ENCODE measurements at places on chromosomes 2 and 18.
A peak's percentile ranks its signal among the peaks of the same experiment; 100 is the strongest.

GRCh38 chr2:12501469-12502158, 215.1 kb upstream of the TRIB2 start:
- DNase-seq: no peak

GRCh38 chr2:98696200-98696599, 34.7 kb downstream of the MGAT4A start:
- no peak for DNase-seq

- no peak for DNase-seq
Measured at GRCh38 chr2:100394111-100394641, 23.3 kb downstream of the CHST10 start.

- DNase-seq: no peak
Measured at GRCh38 chr2:9168821-9169221, 37.8 kb upstream of the ASAP2 start.

DNA sequence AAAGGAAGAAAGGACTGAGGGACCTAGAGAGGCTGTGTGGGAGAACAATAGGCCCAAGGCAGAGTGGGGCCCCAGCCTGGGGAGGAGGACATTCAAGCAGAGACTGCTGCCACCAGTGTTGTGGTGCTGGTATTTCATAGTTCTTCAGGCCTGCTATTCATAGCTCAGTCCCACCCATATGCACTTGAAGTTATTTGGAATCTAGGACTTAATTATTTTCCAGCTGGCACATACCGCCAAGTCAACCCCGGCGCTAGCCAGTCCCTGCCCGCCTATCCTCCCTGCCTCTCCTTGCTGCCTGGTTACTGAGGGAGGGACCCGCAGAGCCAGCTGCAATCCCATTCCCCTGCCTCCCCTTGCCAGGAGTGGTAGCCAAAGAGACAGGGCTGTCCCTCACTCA, 141.2 kb downstream of the CABLES1 start:
- DNase-seq: no peak

DNA sequence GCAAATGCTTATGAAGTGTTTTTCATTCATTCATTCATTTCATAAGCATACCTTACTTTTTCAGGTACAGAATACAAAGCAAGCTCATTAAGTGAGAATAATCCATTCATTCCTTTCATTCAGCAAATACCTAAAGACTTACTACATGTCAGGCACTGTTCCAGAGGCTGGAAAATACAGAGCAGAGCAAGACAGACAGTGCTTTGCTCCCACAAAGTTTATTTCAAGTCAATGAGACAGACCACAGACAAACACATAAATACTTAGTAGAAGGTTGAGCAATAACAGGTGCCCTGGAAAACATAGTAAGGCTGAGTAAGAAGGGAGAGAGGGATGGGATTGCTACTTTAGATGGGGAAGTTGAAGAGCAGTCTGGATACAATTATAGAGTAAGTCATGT, 309.8 kb downstream of the C1D start:
- peak; percentile 85 for DNase-seq

DNA sequence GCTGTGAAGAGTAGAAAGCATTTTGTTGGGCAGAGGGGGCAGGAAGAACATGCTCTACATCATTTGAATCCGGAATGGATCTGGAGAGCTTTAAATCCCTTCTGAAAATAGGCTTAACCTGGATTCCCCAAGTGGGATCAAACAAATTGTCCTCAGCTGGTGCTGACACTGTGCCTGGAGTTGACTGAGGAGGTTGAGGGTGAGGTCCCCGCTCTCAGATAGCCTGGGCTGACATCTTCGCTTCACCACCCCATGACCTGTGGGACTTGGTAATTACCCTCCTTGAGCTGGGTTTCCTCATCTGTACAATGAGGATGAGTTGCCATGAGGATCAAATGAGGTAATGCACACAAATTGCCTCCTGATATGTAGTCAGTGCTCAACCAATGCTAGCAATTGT, 117.8 kb upstream of the SMAD2 start:
- DNase-seq: no peak

- no peak for DNase-seq
Measured at GRCh38 chr2:110724820-110725219, 7.6 kb upstream of the ACOXL start.

GRCh38 chr2:105180491-105180972, 61.0 kb upstream of the GPR45 start:
- DNase-seq: no peak

DNA sequence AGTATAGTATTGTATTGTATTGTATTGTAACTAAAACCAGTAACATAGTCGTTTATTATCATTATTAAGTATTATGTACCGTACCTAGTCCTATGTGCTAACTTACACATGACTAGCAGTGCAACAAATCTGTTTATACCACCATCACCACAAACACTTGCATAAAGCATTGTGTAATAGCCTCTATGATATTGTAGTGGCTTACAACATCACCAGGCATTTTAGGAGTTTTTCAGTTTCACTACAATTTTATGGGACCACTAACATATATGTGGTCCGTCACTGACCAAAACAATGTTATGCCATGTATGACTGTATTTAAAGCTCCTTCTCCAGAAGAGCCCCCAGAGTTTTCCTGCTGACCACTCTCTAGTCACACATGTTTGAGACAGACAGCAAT, 306.2 kb downstream of the SETBP1 start:
- peak; percentile 28 for DNase-seq

GRCh38 chr2:1588978-1589621, 155.2 kb downstream of the PXDN start:
- peak; percentile 57 for DNase-seq

DNA sequence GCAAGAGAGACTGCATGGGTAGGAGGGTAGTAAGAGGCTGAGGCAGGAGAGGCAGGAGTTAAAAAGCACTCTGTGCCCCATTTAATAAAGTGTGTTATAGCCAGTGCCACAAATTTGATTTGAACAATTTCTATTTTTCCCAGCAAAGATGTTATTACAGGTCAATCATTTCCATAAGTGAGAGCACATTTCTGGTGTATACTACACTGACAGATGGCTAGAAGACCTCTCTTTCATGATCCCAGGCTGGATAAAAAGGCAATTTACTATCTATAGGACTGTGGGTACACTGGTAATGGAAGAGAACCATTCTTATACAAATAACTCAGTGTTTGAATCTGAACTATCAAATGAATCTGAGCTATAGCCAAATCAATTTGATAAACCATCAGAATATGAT, 176.2 kb downstream of the FSHR start:
- no peak for DNase-seq

GRCh38 chr2:56291711-56292110, 107.9 kb downstream of the CCDC85A start:
- no peak for DNase-seq

DNA sequence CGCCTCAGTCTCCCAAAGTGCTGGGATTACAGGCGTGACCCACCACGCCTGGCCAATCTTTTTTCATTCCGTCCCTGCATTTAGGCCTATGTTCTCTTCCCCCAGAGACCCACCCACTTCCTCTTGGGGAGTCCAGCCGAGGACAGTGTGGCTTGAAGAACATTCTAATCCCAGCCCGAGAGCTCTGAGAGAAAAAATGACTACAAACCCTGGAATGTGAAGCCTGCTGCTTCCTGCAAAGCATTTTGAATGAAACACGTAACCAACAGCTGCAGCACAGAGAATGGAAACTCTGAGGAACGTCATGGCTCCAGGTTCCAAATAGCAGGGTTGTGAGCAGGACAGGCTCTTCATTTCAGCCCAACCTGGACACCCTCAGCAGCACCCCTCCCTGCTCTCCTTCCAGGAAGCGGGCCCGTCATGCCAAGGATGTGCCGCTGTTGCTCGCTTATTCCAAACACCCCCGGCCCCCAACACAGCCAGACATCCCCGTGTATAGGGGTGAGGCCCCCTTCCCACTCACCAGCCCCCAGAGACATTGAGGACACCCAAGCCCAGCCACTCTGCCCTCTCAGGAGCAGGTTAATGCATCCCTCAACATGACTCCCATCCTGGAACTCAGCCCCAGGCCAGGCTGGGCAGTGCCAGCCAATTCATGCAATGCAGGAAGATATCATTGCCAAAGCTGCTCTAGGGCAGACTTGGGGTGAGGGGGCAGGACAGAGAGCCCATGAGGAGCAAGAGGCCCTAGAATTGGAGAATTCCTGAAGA, 139.8 kb downstream of the ZFP36L2 start:
- DNase-seq: peak; percentile 100

DNA sequence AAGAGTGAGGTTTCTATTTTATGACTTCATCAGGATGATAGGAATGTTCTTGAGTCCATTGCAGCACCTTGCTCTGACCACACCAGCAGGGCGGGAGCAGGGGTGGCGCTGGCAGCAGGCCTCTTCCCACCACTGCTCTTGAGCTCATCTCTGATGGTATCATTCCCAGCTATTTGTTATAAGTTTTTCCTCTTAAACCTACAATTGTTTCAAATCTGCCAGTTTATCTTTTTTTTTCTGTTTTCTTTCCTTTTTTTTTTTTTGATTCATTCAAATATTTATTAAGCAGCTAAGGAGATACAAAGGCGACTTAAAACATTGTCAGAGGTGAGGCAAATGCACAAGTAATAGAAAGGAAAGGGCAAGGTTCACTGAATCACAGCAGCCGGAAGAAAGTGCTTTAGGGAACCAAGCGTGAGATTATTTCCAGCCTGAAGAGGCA, 28.7 kb downstream of the NIFK start:
- DNase-seq: no peak

GRCh38 chr2:119431155-119431975, at the start of gene TMEM37:
Gene TMEM37 (plus strand): TSS chr2:119431854. CDS start chr2:119431904, 50 bp downstream.
- DNase-seq: peak; percentile 65

GRCh38 chr2:54514822-54515569, 58.9 kb downstream of the SPTBN1 start:
- DNase-seq: no peak

GRCh38 chr2:194661431-194661830, 995.6 kb upstream of the SLC39A10 start:
- no peak for DNase-seq

DNA sequence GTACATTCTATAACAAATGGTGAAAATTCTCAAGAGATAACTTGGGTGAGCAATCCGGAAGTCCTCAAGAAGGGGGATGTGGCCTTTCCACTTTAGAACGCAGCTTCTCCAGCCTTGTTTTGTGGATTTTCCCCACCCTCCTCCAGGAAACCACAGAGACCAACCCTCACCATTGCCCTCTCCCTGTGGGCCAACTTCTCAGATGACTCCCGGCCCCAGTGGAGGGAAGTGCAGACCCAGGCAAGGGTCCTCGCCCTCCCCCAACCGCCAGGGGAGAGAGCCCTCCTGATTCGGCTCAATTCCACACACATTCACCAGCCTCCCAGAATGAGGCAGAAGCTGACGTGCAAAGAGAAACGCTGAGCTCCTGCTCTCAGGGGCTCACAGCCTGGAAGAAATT, 277.2 kb downstream of the EIPR1 start:
- DNase-seq: no peak

- DNase-seq: no peak
Measured at GRCh38 chr2:151465771-151466170, 56.1 kb downstream of the RIF1 start.

DNA sequence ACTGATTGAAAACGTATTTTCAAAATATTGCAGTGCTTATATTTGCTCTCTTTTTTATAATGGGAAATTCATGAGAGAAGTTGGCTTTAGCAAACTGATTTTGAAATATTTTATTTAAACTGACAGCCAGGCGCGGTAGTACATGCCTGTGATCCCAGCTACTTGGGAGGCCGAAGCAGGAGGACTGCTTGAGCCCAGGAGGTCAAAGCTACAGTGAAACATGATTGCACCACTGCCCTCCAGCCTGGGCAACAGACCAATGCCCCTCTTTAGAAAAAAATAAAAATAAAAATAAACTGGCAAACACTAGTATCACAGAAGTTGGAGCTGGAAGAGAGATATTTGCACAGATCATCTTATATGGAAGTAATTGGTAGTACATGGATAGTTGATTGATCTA, 20.7 kb downstream of the ZBTB7C start:
- DNase-seq: no peak

DNA sequence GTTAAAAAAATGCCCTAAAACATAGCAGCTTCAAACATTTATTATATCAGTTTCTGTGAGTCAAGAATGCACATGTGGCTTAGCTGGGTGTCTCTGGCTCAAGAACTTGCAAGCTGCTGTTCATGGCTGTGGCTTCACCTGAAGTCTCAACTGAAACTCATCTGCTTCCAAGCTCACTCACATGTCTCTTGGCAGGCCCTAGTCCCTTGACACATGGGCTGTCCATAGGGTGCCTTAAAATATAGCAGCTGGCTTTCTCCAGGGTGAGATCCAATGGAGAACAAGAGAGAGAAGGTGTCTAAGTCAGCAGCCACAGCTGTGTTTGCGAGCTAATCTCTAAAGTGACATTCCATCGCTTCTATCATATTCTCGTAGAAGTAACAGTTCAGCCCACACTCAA, 152.8 kb downstream of the DSEL start:
- DNase-seq: no peak

- DNase-seq: no peak
Measured at GRCh38 chr2:27118525-27119329, at the start of gene CGREF1. Gene CGREF1 (minus strand): TSS chr2:27119128. CDS start chr2:27104366, 14,762 bp downstream.

GRCh38 chr2:18754286-18754685, 164.9 kb upstream of the NT5C1B start:
- no peak for DNase-seq

DNA sequence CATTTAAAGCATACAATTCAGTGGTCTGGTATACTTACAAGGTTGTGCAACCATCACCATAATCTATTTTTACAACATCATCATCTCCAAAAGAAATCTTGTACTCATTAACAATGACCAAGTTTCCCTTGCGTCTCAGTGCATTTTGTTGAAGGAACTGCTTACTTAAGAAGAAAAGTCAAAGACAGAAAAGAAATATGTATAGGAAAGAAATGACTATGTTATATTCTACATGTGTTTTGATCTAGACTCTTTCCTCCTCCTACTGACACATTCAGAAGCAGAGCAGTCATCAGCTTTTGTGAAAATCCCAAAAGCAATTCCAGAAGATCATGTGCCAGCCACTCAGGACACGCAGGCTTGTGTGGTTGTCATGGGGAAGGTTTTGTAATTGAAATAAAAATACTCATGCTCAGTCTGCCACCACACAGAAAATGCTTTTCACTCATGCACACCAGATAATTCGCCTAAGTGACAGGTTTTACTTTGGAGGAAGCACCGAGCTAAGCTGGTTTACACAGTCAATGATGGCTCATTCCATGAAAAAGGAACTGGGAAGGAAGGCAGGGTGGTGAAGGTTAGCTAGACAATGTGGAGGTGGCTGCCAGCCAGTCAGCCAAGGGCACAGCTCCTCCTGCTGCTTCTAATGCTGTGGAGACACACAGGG, 158.5 kb upstream of the REV1 start:
- DNase-seq: peak; percentile 84

DNA sequence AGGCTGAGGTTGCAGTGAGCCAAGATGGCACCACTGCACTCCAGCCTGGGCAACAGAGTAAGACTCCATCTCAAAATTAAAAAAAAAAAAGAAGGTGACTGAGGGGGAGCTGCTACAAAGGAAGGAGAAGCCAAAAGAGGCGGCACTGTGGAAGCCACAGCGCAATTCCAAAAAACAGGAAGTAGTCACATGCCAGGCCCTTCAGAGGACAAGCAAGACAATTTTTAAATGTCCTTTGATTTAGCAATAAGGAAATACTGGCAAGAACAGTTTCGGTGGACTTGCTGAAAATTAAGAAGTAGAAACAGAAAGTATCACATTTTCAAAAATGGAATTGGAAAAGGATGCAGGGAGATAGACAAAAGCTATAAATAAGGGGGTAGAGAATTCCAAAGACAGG, 122.8 kb downstream of the OSBPL1A start:
- no peak for DNase-seq

Data from fibroblast of skin of abdomen (primary cell).